Central memory CD8-positive, alpha-beta T cell (primary cell): ENCODE measurements at places on chromosomes 4 and X.
A peak's percentile ranks its signal among the peaks of the same experiment; 100 is the strongest.

DNA sequence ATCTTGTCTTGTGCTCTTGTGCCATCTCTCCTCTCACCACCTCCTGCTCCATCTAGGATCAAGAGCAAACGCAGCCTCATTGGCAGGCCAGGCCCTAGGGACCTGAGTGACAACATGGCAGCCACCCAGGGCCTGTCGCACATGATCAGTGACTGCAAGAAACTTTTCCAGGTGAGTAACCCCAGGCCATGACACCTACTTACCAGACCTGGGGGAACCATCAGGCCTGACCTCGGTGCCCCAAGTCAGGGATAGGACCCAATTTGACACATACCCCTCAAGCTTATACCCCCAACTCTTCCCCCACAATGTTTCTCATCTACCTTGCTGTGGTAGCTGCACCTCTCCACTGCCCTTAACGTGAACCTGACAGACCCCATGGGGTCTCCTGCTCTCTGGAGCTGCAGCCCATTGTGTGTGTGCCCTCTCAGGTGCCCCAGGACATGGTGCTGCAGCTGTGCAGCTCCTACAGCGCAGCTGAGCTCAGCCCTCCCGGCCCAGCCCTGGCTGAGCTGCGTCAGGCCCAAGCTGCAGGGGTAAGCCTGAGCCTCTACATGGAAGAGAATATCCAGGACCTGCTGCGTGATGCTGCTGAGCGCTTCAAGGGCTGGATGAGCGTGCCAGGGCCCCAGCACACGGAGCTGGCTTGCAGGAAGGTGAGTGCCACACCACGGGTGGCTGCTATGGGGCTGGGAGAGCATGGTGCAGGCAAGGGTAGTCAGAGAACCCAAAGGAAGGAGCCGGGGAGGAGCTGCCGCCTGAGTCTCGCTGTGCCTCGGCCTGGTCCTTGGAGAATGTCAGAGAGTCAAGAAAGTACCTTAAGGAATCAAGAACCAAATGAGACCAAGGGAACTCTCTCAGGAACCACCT lies 74.8 kb downstream of the STARD8 start:
- H3K36me3 ChIP-seq = peaks cover 2% of the 10 kb centered on the region
- no peak overlapping the region for H3K27ac ChIP-seq
- no peak overlapping the region for H3K4me3 ChIP-seq
- no peaks in the 10 kb centered on the region for H3K4me1 ChIP-seq

DNA sequence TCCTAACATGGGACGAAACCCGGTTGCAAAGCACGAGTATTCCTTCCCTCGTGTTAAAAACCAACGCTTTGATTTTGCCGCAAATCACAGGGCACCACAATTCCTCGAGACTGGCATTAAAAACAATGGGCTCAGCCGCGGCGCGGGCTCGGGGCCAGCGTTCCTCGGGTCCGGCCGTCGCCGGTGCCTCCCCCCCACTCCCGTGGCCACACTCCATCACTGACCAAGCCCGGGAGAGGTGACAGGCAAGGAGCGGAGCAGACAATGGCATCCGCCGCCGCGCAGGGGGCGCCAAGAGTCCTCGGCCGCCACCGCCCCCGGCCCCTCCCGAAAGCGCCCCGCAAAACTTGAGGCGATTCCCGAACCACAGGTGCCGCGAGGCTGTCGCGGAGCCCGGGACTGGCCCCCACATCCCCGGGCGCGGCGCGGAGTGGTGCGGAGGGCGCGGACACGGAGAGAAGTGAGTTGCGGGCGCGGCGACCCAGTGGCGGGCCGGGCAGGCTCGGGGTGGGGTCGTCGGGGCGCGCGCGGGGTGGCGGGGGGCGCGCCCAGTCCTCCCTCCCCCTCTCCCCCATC lies 445 bp downstream of the AP1S2 start:
- peak overlapping the region; percentile 85 for H3K4me3 ChIP-seq
- peaks cover 19% of the 10 kb centered on the region for H3K4me1 ChIP-seq
- peaks cover 13% of the 10 kb centered on the region for H3K36me3 ChIP-seq
- DNase-seq = no peak

DNA sequence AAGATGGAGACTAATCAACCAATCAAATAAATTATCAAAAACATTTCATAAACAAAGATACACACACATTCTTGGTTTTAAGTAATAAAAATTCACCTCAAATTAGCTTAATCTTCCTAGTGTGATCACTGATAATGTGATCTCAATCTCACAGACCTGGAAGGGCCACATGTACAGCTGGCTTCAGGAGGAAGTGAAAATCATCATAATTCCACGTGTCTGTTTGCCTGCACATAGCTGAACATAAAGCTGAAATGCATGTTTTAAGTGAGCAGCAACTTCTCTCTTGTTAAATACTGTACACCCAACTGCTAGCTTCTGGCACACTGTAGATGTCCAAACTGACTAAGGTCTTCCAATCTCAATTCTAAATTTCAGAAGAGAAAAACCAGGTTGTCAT lies 53.8 kb downstream of the ARHGAP6 start:
- H3K4me1 ChIP-seq = no peaks in the 10 kb centered on the region
- DNase-seq = no peak
- no peaks in the 10 kb centered on the region for H3K36me3 ChIP-seq
- no peak overlapping the region for H3K27ac ChIP-seq
- no peak overlapping the region for H3K4me3 ChIP-seq
- H3K27me3 ChIP-seq = no peaks in the 10 kb centered on the region

DNA sequence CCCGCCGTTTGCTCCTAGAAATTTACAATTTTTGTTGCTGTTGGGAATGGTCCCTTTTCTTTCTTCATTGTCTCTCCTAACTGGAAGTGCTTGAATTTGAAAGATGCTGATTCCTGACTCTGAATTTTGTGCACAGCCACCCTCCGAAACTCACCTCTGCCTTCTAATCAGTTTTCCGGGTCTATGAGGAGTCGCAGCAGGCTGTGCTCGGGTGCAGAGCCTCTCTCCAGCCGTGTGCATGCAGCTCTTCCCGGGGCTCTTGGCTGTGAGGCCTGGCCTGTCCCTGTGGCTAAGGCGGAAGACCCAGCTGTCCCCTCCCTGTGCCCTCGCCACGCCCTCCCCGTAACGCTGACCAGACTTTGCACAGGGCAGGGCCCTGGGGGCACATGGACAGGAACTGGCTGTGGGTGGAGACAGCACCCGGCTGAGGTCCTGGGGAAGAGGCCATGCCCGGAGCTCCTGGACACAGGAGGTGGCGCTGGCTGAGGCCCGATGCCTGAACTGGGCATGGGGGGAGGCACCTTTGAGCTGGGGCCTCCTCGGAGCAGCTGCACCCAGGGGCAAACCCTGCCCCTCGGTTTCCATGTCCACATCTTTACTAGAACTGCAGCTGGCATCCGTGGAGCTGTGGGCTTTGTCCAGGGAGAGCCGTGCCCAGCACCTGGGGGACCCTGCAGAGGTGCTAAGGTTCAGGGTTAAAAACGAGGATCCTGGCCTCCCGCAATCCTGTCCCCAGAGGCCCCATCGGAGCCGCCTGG lies 32.6 kb upstream of the SPON2 start:
- no peaks in the 10 kb centered on the region for H3K27me3 ChIP-seq
- H3K36me3 ChIP-seq = peaks cover 31% of the 10 kb centered on the region
- peak overlapping the region; percentile 95 for H3K27ac ChIP-seq
- peak overlapping the region; percentile 66 for H3K4me3 ChIP-seq
- DNase-seq = no peak

DNA sequence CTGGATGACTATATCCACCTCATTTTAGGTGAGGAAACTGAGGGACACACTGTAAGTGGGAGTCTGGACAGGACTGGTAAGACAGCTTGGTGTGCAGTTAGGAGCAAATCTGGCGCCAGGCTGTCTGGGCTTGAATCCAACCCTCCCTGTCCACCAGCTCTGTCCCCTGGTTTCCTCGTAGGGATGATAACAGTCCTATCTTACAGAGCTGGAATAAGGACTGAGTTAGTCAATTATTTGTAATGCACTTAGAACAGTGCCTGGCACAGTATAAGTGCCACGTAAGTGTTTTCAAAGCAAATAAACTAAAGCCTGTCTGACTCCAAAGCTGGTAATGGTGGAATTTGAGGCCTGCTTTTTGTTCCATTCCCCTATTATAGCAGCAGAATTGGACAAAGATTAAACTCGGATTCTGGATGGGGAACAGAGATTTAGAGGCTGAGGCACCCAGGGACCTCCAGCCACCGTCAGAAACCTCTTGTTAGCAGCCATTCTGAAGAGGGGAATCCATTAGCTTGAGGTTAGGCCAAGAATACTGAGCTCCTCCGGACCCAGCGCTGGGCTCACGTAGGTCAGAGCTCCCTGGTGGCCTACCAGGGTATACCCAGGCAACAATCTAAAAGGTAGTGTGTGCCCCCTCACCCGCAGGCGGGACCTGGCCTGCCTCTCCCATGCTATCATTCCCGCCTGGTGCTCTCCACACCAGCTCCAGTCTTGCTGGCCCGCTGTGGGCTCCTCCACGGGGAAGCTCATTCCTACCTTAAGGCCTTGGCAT lies 102.1 kb downstream of the UCHL1 start:
- peaks cover 1% of the 10 kb centered on the region for H3K36me3 ChIP-seq
- no peak overlapping the region for H3K4me3 ChIP-seq
- H3K4me1 ChIP-seq = no peaks in the 10 kb centered on the region
- H3K27me3 ChIP-seq = peaks cover 45% of the 10 kb centered on the region

- peaks cover 6% of the 10 kb centered on the region for H3K4me1 ChIP-seq
- H3K36me3 ChIP-seq = peaks cover 2% of the 10 kb centered on the region
- H3K4me3 ChIP-seq = no peak overlapping the region
- H3K27me3 ChIP-seq = peaks cover 8% of the 10 kb centered on the region
- DNase-seq = no peak
These were observed 136.5 kb upstream of the NKX1-1 start for GRCh38 chr4:1542516-1543320.

DNA sequence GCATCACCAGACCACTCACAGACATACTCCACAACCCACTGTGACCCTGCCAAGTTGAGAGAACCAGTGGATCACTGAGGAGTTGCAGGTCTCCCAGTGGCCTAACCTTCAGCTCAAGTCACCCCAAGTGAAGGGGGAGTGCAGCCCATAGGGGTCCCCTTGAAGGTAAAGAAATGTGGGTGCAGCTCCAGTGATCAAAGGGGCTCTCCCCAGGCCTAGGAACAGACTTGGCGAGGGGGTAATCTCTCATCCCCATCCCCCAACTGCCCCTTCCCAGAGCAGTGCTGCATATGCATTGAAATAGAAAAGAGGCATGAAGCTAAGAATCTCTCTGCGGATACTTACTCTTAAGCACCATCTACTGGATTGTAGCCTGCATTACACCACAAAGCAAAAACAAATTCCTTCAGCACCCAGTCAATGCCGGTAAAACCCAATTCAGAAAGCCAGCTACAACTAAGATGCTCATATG lies 27.0 kb downstream of the MAGEE1 start:
- no peaks in the 10 kb centered on the region for H3K27me3 ChIP-seq
- no peak overlapping the region for H3K27ac ChIP-seq
- no peaks in the 10 kb centered on the region for H3K36me3 ChIP-seq
- no peak overlapping the region for H3K4me3 ChIP-seq
- DNase-seq = no peak
- peaks cover 5% of the 10 kb centered on the region for H3K4me1 ChIP-seq

DNA sequence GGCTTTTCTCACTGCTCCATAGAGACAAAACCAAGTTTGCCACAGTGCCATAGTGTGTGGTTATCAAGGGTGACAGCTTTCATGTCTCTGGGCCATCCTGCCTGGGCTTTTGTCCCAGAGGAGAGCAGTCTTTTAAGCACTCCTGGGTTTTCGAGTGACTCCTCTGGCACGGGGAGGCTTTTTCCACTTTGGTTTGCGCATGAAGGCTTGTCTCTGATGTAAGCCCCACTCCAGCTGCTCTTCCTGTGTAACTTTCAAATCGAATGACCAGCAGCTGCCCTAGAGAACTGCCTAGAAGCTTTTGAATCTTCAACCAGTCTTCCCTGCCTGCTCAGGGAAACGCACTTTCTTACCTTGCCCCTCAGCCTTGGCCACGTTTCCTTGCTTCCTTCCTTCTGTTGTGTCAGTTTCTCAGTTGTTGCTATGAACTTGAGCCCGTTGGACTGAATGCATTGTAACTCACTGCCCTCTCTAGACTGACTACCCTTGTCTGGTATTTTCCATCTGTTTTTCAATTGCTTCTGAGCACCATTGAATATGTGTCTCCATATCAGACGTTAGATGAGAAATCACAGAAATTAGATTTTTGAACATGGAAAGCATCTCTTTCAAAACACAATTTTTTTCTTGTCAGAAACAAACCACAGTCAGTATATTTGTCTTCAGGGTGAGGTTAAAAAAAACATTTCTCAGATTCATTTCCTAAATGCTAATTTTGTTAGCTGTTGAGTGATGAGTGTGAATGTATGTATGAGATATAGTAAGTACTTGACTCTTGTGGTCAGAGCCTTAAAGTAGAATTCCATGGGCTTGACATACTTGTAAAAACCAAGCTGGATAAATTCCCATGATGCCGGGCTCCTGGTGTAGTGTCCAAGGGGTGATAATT lies 45.3 kb downstream of the SLC9A6 start:
- H3K36me3 ChIP-seq = peaks cover 12% of the 10 kb centered on the region
- no peak overlapping the region for H3K4me3 ChIP-seq
- no peaks in the 10 kb centered on the region for H3K27me3 ChIP-seq
- no peaks in the 10 kb centered on the region for H3K4me1 ChIP-seq

DNA sequence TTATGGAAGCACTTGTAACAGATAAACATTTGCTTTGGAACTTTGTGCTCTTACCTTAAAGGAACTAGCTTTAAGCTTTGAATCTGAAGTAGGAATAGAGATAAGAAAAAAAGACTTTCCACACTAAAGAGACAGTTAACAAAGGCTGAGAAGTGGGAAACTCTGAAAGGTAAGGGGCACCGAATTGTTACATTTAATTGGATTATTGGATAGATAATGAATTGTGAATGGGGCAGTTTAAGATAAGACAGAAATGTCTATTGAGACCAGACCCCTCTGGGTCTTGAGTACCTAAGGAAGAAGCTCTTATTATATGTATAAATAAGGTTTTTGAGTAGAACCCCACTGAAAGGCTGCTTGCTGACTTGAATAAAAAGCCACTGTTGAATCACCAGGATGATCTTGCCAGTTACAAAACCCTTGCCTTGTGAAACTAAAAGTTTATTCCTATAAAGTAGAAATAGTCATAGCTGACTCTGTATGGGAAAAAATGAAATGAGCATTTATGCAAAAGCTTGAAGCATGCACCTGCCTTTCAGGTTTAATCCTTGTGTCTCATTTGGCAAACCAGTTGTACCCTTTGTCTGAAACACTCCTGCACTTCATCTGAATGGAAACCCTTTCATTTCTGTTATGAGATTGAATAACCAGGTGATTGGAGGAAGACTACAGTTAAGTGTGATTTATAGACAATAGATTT lies 423.2 kb downstream of the RPA4 start:
- no peaks in the 10 kb centered on the region for H3K27me3 ChIP-seq
- no peaks in the 10 kb centered on the region for H3K4me1 ChIP-seq
- peaks cover 2% of the 10 kb centered on the region for H3K36me3 ChIP-seq
